Stimulated activated CD8-positive, alpha-beta memory T cell treated with anti-CD3 and anti-CD28 coated beads, Interleukin-15, amount 100 ng/mL, for 24 hours (primary cell): ENCODE measurements at places on chromosomes 2 and 18.

GRCh38 chr2:30639836-30640235 is 167.4 kb downstream of the CAPN13 start:
- no peak for DNase-seq

GRCh38 chr18:76471593-76471992 is 23.4 kb downstream of the ZNF516 start:
- no peak for DNase-seq

DNA sequence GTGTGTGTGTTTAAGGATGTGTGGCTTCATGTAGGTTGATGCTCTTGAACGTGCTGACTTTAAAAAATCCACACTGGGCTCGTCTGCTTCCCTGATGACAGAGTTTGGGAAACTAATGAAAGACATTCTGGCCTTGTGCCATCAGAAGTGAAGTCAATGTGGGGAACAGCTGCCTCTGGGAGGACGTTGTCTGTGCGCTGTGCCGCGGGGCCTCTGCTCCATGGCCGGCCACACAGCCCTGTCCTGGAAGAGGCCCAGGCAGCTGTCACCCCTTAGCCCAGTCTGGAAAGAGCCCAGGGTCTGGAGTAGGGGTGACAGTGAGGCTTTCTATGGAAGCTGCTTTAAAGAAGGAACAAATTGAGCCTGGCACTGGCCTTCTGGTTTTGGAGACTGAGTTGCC is 155.8 kb downstream of the SH3RF3 start:
- no peak for DNase-seq

GRCh38 chr2:217497843-217498377 is 504.9 kb downstream of the TNS1 start:
- no peak for DNase-seq

DNA sequence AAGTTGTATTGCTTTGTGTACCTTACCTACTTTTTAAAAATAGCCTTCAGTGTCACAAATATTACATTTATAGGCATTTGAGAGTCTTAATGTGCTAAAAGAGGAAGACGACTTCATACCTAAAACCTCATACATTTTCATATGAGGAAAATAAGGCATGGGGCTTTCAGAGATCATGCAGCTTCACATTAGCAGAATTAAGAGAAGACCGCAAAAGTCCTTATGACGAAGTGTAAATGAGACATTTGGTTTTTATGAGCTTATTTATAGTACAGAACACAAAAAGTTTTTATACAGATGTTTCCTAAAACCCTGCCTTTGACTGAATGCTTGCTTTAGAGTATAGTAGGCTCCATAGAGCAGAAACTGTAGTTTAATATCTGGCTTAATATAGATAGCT is 10.1 kb upstream of the CCDC138 start:
- DNase-seq: no peak

DNA sequence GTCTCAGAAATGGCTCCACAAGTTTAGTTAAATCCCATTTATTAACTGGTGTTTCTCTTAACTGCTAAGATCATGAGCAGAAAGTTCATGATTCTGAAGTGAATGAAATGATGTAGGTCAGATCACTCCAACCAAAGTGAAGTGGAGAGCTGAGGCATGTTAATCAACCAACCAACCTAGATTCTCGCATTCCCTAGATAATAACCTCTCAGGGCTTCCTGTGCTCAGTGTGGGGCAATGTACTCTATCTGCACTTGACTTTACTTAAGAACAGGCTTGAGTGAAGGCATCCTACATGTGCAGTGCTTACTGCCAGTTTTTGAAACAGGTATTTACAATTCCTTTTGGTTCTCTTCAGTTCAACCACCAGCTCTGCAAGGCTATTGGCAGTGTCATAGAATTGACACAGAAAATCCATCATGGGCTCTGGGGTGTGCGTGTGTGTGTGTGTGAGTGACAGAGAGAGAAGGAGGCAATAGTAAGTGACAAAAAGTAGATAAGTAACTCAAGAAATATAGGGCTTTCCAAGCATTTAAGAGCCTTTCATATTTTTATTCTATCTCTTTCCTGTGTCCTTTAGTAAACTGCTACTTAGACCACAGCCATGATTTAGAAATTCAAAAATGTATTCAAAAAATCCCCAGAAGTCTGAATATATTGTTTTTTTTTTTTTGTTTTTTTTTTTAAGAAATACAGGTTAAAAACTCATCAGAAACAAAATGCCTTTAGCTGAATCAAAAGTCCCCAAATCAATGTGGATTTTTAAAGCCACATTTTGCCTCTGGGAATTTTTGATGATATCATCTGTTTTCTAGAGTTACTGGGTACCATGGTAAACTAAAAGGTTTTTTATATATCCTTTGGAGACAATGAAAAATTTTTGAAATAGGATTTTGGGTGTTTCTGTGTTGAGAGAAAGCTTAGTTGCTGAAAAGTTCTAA is 28.6 kb downstream of the DOCK10 start:
- DNase-seq: no peak

GRCh38 chr2:113760400-113760799 is 4.0 kb upstream of the SLC35F5 start:
- DNase-seq: no peak

- DNase-seq: no peak
These were observed 331.3 kb upstream of the PKDCC start for GRCh38 chr2:41716497-41716896.

GRCh38 chr2:188466761-188467160 is 175.1 kb downstream of the GULP1 start:
- no peak for DNase-seq

GRCh38 chr2:71277536-71278103 is 50.7 kb upstream of the PAIP2B start:
- DNase-seq: no peak

DNA sequence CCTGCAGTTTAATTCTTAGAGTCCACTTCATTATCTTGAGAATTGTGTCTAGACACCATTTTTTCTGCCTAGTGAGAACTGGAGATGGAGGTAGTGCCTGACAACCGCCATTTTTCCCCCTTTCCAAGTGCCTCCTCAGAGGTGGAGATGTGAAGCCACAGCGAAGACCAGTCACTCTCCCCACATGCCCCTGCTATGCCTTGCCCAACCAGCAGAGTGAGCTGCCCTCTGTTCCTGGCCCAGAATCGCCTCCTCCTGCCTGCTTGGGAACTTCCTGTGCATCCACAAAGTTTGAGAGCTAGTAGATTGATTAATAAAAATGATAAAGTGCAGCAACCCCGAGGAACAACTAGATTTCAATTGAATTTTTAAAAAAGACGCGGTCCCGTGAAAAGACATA is 123.3 kb downstream of the CLIP4 start:
- DNase-seq: no peak

- no peak for DNase-seq
These were observed 32.3 kb upstream of the ZBTB7C start for GRCh38 chr18:48441405-48441881.

- no peak for DNase-seq
These were observed 565.2 kb upstream of the ID2 start for GRCh38 chr2:8116661-8117060.

GRCh38 chr2:165902934-165903333 is 50.6 kb downstream of the TTC21B start:
- DNase-seq: no peak

DNA sequence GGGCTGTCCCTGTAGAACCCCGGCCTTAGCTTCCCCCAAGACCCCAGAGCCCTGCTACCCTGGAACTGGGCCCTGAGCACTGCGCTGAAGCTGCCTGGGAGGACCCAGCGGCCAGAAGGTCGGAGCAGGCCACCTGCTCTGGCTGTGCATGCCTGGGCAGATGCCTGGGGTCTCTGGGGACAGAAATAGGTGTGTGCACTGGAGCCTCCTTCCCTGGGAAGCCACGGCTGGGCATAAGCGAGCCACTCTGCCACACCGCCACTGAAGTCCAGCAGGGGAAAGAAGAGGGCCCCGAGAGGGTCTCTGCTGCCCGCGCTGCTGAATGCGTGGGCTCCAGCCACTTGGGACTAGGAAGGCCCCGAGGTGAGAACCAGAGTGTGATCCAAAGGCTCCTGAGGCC is 6.7 kb downstream of the GBX2 start:
- DNase-seq: no peak

DNA sequence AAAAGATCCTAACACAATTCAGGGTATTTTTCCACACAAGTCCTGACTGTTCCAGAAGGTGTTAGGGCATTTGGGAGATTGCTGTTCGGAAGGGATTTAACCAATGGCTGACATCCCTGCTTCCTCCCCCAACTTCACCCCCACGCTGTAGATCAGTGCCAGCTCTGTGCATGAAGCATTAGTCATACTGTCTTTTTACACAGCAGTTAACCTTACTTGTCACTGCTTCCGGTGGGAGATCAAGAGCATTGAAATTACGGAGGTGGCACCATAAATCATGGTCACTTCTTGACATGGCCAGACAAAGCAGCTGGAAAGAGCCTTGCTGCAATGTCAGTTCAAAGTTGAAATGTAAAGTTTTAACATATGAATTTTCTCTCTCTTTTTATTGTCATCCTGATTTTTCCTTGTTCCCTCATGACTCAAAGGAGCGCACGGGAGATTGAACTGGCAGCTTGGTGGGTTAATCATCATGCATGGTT is 70.2 kb downstream of the HRH4 start:
- DNase-seq: no peak

GRCh38 chr2:225841314-225841713 is 441.8 kb downstream of the NYAP2 start:
- no peak for DNase-seq

GRCh38 chr2:160907738-160908137 is 252.5 kb upstream of the TANK start:
- DNase-seq: no peak

- no peak for DNase-seq
These were observed 20.8 kb upstream of the MGAT5 start for GRCh38 chr2:134232868-134233727.

DNA sequence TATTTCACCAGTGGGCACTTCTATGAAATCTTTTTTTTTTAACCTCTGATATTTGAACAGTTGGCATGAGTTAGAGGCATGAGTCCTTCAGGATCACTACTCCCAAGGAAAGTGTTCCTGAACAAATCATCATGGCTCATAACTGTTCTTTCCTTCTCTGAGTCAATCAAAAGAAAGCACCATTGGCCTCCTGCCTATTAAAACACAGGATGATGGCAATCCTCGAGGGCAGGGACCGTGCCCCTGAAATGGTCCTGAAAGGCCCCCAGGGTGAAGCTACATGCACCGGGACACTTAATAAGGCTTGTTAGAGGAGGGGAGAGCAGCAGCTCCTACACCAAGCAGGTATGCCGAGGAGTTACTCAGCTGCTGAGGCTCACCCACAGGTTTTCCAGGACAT is 43.5 kb downstream of the SLC14A2 start:
- DNase-seq: no peak

DNA sequence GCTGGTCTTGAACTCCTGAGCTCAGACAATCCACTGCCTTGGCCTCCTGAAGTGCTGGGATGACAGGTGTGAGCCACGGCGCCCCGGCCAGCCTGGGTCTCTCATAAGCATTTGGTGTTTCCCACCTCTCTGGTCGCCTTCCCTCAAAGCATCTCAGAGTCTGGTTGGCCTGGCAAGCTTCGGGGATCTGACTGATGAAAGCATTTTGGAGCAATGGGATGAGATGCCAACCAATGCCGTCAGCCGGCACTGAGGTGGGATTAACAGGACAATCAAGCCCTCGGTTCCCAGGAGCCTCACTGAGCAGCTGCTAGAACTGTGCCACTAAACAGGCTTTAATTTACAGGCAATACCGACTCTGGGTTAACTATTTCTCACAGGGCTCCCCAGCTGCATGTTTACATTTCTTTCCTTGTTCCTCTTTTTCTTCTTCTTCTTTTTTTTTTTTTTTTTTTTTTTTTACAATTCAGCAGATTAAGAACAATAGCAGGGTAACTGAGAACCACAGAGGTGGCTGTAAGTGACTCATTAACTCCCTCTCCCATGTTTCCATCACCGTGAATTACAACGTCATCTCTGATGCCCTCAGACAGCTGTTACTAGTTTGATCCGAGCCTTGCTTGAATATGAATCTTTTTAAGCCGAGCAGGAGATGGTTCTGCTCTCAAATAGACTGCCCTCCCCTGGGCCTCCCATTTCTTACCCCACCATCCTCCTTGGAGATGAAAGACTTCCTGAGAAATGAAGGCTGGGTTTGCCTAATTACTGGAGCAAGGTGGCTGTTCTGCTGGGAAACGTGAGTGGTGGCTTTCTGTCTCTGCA is 37.9 kb downstream of the ODC1 start:
- no peak for DNase-seq

DNA sequence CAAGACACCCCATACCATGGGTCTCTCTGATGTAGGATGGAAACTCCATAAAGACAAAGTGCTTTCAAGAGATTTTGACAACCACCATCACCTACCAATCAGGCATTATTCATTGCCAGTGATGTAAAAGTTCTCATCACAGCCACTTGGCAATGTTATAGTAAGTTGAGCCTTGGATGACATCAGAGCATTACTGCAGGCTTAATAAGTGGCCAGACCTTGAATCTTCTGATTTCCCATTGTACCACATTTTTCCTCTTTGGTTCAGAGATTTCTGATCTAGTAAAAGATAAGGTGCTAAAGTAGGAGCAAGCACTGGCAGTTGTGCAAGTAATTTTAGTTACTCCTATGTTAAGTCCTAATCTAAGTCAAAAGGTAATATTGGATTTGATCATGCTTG is 36.5 kb downstream of the OSR1 start:
- DNase-seq: no peak

DNA sequence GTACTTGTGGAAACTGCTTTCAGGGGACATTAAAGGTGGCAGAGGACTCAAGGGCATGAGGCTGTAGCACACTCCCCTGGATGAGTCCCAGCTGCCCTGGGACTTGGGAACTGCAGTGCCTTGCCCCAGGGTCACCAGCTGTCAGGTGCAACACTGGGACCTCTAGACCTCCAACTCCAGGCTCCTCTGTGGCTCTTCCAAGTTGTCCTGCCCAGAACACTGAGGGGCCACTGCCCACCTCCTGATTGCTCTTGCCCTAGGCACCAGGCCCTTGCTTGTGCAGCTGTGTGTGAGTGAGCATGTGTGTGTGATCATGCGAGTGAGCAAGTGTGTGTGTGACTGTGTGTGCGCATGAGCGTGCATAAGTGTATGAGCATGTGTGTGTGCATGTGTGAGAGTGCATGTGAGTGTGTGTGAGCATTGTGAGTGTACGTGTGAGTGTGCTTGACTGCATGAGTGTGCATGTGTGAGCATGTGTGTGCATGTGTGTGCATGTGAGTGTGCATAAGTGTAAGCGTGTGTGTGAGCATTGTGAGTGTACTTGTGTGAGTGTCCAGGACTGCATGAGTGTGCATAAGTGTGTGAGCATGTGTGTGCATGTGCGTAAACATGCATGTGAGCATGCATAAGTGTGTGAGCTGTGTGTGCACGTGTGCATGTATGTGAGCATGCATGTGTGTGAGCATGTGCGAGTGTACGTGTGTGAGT is 301.5 kb downstream of the NDUFA10 start:
- DNase-seq: no peak

GRCh38 chr2:133573491-133574162 is 5.4 kb upstream of the NCKAP5 start:
- no peak for DNase-seq

GRCh38 chr2:41958775-41959174 is 89.0 kb upstream of the PKDCC start:
- no peak for DNase-seq

- no peak for DNase-seq
These were observed 631.8 kb upstream of the ID2 start for GRCh38 chr2:8049851-8050571.

GRCh38 chr18:78587096-78587495 is 392.5 kb upstream of the SALL3 start:
- DNase-seq: no peak

- no peak for DNase-seq
These were observed 155.4 kb downstream of the ASB1 start for GRCh38 chr2:238582159-238582558.

GRCh38 chr2:127165539-127165935 is 54.6 kb downstream of the CYP27C1 start:
- no peak for DNase-seq

- DNase-seq: no peak
These were observed 62.0 kb downstream of the ANKRD44 start for GRCh38 chr2:197248623-197249022.

- no peak for DNase-seq
These were observed 10.0 kb upstream of the D2HGDH start for GRCh38 chr2:241724259-241724974.
